CD4-positive, alpha-beta T cell treated with Interleukin-2 at 100 ng/mL for 4 hours (primary cell): ENCODE measurements at places on chromosomes 16 and 17.

DNA sequence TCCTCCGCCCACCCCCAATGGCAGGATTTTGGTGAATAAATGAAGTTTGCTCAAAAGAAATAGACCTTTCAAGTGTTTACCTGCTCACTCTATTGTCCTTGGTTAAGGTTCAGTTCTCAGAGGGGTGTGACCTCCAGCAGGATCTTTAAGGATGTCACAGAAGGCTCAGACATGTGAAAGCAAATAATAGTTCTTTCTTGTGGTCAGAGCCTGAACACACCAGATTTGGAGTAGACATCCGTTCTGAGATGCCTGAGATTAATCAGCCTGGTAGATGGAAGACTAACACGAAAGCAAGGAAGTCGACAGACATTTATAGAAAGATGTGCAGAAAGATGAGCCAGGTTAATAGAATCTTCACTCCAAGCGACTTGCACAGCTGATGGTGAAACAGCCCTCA is 557.9 kb upstream of the CDH11 start:
- no peak for DNase-seq

GRCh38 chr16:12819126-12820117 is 15.7 kb upstream of the CPPED1 start:
- peak; percentile 76 for DNase-seq

DNA sequence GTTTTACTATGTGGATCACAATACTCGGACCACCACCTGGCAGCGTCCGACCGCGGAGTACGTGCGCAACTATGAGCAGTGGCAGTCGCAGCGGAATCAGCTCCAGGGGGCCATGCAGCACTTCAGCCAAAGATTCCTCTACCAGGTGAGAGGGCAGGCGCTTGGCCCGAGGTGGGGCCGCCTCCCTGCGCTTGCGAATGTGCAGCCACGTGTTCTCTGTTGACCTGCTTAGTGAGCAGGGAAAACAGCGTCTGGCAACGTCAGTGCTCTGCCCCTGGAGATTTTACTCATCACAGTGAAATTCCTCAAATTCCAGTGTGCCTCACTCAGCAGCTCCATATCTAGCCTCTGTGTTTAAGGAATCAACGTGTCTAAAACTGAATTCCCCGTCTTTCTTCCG is 33.4 kb upstream of the CLEC18A start:
- DNase-seq = no peak

DNA sequence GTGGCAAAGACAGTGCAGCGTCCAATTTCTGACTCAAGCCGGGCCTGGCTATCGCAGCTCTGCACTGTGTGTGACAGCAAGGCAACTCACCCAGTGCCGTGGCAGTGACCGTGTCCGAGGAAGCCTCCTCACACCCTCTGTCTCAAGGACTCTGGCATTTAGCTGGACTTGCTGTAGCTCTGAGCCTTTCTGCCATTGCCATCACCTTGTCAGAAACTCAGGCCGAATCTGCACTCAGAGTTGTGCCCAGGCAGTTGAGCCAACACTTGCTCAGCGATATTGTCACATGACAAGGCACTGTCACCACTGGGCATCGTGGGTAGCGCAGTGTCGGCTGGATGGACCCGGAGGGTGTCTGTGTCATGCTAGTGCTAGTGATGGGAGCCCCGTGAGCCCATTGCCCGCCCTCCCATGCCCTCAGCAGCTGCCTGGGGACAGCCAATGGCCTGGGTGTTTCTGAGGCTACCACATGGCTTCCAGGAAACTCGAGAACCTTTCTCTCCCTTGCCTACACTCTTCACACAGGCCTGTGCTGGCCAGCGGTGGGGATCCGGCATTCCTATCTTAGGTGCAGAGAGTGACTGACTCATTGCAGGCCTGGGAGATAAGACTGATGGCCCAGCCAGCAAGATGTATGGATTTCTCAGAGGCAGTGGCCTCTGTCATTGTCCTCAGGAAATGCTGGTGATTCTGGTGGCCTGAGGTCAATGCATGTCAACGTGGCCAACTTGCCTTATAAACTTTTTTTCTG is 22.1 kb upstream of the STH start:
- no peak for DNase-seq

DNA sequence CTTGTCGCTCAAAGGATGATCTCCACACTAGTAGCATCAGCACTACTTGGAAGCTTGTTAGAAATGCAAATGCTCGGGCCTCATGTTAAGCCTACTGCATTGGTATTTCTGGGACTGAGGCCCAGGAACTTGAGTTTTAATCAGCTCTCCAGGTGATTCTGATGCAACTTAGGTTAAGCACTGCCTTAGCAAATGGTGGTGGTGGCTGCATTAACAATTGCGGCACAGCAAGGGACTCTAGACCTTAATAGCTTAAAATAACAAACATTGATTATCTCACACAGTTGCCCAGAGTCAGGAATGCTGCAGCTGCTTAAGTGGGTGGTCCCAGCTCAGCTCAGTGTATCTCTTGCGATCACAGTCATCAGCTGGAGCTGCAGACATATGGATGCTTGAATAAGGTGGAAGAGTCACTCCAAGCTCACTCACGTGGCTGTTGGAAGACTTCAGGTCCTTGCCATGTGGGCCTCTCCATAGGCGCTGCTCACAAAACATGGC is 25.8 kb downstream of the HS3ST3A1 start:
- no peak for DNase-seq

DNA sequence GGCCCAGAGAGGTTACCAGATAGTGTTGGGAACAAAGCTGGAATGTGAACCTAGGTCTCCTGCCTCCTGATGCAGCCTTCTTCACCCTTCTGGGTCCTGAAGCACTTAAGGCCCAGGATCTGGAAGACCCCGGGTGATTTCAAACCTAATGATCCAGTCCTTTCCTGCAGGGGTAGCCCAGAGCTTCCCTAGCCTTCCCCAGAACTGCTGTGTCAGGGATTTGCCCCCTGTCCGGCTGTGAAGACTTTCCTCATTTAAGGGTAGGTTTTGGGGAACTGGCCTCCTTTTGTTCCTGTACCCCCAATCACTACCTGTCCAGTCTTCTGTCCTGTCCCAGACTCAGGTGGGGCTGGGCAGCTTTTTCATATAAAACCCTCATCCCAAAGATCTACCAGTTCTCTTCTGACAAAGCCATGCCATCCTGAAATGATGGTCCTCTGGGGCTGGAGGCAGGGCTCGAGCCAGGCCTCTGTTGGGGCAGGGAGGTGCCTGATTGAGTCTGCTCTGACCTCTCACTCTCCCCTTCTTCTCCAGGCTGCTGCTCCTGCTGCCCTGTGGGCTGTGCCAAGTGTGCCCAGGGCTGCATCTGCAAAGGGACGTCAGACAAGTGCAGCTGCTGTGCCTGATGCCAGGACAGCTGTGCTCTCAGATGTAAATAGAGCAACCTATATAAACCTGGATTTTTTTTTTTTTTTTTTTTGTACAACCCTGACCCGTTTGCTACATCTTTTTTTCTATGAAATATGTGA is 1.3 kb downstream of the MT1X start:
- no peak for DNase-seq

GRCh38 chr17:50353600-50354195 is 7.8 kb downstream of the XYLT2 start:
- DNase-seq = no peak

DNA sequence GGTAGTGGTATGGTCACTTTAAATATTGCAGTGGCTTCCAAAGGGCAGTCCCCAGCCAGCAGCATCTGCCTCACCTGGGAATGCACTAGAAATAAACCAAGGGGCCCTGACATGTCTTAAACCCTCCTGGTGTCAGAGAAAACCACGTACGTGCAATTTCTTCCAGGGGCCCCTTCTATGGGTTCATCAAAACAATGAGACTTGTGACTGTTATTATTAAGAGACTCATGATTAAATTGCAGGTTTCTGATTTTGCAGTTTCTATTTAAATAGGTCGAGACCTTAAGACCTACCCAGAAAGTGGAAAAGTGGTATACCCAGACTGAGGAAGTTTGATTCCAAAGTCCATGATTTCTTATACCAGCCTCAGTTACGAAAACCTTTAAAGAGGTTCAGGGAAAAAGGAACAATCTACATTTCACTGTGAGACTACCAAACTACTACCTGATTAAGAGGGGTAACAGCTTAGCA is 746 bp upstream of the POLG2 start:
- no peak for DNase-seq

DNA sequence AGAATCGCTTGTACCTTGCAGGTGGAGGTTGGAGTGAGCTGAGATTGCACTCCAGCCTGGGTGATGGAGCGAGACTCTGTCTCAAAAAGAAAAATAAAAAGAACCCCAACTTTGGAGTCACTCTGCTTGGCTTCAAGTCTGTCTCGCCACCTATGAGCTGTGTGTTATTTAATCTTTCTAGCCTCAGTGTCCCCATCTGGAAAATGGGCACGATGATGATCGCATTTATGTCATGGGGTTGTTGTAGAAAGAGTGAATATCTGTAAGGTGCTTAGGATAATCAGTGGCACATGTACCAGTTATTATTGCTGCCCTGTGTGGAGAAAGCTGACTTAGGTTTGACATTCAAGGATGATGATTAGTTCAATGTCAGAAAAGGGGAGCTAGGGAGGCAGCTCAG is 319.4 kb downstream of the XYLT1 start:
- no peak for DNase-seq

- no peak for DNase-seq
Measured at GRCh38 chr17:41824086-41824485, 11.3 kb downstream of the FKBP10 start.

GRCh38 chr17:45046537-45047125 is 4.8 kb downstream of the DCAKD start:
- no peak for DNase-seq

DNA sequence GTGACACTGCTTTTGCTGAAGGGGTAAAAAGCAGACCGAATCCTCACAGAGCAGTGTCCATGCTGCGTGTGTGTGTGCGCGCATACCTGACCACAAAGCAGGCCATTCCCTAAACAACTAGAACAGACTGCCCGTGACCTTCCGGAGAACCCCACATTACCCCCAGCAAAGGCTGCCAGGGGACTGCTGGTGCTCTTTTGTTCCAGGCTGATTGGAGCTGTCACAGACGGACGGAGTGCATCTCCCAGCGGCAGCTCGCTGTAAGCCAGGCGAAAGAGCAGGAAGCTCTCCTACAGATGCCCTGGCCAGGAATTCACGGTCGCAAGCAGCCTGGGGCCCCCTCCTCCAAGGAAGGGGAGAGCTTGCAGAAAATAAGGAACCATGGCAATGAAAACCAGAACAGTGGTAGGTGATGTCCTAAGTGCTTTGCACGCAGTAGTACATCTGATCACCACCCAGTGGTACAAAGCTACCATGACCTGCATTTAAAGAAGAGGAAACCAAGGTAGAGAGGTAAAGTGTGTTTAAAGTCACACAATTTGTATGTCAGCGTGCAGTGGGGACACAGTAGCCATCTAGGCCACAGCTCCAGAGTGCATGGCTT is 153.4 kb upstream of the DYNLRB2 start:
- no peak for DNase-seq

DNA sequence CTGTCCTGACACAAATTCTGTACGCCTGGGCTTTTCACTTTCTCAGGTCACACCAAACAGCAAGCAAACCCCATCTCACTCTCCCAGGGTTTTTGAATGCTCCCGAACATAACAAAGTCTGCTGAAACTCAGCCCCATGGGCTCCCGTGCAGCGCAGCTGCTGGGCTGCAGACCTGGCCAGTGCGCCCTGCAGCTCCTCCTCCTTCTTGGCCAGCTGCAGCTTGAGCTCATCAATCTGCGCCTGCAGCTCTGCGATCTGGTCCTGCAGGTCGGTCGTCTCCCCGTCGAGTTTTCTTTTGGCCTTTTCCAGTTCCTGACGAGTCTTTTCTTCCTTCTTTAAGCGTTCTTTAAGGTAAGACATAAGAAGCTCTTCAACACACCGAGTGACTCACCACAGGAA is 70.5 kb downstream of the NDEL1 start:
- no peak for DNase-seq

- DNase-seq = no peak
Measured at GRCh38 chr17:72492494-72492893, 371.7 kb downstream of the SOX9 start.

DNA sequence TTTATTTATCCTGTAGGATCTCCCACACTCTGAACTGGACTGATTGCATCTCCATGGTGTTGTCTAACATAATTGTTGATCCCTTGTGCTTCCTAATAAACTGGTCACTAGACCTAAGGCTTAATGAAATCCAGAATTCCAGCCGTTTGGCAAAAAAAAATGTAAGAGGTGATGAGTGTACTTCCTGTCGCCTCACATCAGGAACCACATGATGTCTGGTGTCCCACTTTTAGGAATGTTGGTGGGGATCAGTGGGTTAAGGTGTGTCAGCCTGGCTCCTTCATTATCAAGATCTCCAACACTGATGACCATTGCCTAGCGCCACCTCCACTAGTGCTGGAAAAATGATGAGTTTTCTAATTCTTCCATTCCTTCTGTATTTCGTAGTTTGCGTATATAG is 18.6 kb upstream of the LONP2 start:
- DNase-seq = no peak

DNA sequence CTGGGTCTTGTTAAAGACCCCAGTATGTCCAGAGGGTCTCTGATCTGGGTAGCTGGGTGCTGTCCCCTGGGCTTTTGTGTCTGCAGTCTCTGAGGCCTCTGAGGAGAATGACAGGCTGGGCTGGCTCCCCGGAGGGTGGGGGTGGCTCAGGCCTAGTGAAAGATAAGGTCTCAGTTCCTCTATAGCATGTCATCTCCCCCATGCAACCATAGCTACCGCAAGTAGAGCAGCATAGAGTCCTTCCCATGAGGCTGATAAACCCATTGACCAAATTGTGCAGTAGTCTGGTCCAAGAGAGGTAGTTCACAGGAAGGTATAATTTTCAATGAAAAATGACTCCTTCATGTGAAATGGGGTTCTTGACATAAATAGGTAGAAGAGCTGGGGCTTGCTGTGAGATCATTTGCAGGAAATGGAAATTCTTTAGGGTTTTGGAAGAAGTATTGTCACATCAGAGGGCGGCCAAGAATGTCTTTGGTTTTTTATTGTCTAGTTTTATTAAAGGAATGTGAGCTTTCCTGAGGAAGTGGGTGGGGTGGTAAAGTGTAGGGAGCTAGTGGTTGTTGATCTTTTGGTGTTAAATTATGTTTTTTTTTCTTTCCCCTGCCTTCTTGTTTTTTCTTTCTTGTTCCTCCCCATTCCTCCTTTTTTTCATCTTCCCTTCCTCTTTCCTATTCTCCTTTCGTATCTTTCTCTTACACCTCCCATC is 21.0 kb downstream of the SLC7A6OS start:
- peak; percentile 73 for DNase-seq

DNA sequence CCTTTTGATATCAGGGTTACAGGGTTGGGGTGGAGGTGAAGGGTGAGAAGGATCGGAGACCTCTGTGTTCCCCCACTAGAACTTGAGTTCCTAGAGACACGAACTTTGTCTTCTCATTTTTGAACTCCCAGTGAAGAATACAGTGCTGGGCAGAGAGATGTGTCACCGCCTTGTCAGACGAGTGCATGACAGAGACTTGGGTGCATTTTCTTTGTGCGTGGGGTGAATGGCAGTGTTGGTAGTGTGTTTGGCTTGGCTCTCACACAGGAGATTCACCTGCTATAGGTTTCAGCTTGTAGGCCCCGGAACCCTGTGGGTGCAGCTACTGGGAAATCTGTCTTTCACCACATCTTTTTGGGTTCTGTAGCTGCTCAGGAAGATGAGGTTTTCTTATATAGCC is 40.0 kb upstream of the CCR7 start:
- peak; percentile 93 for DNase-seq

GRCh38 chr16:25217921-25218320 is 1.2 kb downstream of the AQP8 start:
- DNase-seq = no peak
